ENCODE measurements at places on chromosomes 5 and 9. TPM values are rescaled to one million over a fixed set of nuclear protein-coding genes. Genes with fewer than 3 reads are reported as not detected.

GRCh38 chr5:1055896-1056610, 47.5 kb downstream of the NKD2 start:
- DNase-seq = no peak

SV2C gene
- total RNA-seq = not detected

GRCh38 chr5:55750063-55750462, 12.2 kb downstream of the DDX4 start:
- DNase-seq = no peak

TRAF1 gene
- total RNA-seq = 126 TPM

DNA sequence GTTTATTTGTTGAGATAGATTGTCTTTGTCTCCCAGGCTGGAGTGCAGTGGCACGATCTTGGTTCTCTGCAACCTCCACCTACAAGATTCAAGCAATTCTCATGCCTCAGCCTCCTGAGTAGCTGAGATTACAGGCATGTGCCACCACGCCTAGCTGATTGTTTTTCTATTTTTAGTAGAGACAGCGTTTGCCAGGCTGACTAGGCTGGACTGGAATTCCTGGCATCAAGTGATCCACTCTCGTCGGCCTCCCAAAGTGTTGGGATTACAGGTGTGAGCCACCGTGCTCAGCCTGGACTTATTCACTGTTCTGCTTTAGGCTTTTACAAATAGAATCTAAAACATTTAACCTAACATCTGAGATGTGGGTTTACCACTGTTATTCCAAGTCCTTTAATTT, 91.3 kb downstream of the COMMD10 start:
- DNase-seq = no peak

DNA sequence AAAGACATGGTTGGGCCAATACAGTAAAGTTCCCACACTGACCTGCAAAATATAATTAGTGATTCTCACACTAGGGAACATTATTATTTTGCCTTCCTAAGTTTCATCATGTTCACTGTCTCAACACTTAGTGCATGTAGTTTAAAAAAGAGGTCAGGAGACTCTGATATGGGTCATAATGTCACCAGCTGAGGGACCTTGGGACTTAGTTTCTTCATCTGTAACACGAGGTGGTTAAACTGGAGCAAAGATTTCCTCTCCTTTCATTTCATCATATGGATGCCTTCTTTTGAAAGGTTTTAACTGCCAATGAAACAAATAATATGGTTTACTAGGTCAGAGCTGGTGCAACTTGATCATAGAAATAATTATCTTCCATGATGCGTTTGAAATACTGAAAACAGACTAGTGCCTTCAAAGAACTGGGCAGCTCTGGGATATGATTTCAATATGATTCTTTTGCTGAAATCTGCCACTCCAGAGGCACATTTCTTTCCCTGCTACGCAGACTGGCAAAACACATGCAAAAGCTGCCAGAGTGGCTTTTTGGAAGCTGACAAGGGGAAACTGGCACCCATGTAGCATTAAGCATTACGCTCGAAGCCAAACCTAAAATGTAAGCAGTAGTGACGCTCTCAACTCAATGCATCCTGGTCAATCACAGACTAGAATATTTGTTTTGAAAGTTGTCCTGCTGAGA, 20.8 kb downstream of the RETREG1 start:
- no peak for DNase-seq

DNA sequence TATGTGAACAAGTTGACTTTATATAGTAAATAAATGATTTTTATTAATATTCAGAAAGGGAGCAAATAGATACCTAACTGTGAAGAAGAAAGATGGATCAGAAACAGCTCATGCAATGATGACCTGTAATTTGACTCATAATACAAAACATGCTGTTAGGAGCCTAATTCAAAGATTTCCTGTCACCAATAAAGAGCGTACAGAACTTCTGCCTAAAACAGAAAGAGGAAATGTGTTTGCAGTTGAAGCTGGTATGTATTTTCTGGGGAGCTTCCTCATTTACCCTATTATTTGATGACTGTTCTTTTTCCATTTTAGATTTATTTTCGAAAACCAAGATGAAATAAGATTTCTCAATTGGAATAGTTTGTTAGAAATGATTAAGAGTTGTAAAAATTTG, 11.4 kb downstream of the YTHDC2 start:
- no peak for DNase-seq

- DNase-seq = no peak
These were observed 16.8 kb upstream of the SGCD start for GRCh38 chr5:156310115-156310514.

GRCh38 chr5:24042688-24043087, 535.3 kb downstream of the PRDM9 start:
- DNase-seq = no peak

- no peak for DNase-seq
These were observed 36.2 kb upstream of the CKS2 start for GRCh38 chr9:89274838-89275237.

TMEFF1 gene
- total RNA-seq = 0.31 TPM

- no peak for DNase-seq
These were observed 49.5 kb downstream of the KLF4 start for GRCh38 chr9:107439991-107440456.

DNA sequence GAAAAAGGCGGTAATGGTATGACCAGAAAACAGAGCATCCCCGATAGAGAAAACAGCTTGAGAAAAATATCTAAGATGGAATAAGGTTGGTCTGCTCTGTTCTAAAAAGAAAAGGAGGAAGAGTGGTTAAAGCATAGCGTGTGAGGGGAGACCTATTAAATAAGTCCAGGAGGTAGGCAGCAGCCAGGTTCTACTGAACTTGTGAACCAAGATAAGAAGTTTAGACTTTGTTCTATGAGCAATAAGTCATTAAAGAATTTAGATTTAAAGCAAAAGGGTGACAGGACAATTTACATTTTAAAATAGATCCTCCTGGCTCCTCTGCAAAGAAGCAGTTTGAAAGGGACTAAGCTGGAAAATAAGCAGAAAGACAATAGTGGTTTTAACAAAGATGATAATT, 81.3 kb upstream of the COX7C start:
- no peak for DNase-seq

LCNL1 gene
- total RNA-seq = 0.74 TPM

DNA sequence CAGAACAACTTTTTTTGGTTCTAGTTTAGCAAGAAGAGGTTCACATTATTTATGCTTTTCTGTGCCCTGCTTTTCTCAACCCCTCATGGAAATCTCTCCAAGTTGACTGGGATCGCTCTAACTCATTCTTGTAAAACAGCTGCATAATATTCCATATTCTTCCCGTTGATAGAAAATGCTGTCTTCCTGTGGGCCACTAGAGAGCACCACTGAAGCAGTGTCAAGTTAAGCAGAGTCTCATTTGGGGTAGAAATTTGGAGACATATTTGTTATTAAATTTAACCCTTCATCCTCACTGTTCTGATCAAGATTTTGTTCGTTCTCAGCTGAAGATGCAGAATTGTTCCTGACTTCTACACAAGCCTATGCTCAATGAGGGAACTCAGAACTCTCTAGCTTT, 140.1 kb downstream of the CEMIP2 start:
- peak; percentile 6 for DNase-seq

DNA sequence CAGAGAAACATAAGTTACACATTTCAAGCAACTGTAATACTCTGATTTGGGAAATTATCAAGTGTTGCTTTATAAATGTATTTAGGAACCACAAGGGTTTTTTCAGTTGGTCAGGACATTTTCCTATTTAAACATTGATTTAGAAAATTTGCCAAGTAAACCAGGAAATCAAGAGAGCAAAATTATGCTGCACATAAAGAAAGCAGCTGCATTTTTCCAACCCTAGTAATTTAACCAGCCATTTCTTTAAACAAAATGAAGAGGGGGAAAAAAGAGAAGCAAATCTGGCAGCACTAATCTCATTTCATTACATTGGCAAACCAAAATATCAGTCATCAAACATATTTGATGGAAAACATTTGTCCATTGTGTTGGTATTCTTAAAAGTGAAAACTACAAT, 271.4 kb downstream of the TLE1 start:
- no peak for DNase-seq

- no peak for DNase-seq
These were observed 335.4 kb downstream of the MSX2 start for GRCh38 chr5:175059687-175060211.

IGIP gene
- 12.9 TPM for total RNA-seq

GRCh38 chr9:129319938-129320481, 141.9 kb upstream of the IER5L start:
- DNase-seq = no peak

GRCh38 chr9:78985084-78985738, 586.6 kb upstream of the TLE4 start:
- DNase-seq = no peak

DNA sequence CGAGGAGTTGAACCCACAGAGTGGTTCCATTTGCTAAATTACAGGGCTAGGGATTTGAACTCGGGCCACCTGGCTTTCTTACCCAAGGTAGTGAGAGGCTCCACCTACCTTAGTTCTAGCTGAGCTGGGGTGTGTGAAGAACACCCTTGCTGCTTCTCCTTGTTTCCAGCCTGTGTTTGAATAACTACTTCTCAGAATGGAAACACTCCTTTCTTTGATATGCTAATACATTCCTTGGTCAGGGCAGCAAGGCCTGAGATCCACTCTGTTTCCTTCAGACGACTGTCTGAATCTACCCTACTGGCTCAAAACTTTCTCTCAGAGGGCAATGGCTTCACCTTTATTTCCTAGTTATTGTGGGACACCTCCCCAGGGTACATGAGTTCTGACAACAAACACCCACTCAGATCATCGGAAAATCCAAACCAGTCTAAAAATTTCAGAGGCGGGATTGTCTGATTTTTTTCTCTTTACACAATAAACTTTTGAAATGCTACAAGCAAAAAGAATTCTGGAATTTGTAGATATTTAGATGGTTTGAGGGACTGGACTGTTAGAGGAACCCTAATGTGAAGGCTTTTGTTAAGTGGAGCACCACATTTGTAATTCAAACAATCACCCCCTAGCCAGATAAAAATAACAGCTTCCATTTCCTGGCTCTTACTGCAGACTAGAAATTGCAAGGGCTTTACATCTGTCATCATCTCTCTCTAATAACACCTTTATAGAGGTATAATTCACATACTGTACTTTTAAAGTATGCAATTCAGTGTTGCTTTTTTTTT, 4.0 kb upstream of the ATP6V1G1 start:
- DNase-seq = no peak

- no peak for DNase-seq
These were observed 8.1 kb downstream of the AK3 start for GRCh38 chr9:4732890-4733289.

NMUR2 gene
- total RNA-seq = not detected

DNA sequence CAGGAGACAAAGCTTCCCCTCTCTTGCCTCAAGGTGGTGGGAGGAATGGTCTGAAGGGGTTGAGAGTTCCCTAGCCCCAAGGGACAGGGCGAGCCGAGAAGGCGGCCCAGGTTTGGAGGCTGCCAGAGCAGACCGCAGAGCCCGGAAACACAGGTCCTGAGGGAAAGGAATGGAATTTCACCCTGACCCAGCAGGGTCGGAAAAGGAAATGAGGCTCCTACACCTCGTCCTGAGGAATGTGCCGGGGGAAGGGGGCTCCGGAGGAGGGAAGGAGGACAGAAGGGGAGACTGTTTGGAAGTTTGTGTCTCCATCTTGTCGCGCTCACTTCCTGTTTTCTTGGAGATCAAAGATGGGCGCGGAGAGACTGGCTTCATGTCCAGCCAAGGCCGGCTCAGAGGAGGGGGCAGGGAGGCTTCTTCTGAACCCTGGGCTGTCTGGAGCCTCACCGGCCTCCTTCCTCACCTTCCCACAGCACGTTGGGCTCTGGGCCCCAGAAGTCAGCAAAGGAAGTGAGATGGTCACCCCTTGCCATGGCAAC, 9.6 kb downstream of the ENG start:
- DNase-seq = no peak

HTR4 gene
- not detected for total RNA-seq

DNA sequence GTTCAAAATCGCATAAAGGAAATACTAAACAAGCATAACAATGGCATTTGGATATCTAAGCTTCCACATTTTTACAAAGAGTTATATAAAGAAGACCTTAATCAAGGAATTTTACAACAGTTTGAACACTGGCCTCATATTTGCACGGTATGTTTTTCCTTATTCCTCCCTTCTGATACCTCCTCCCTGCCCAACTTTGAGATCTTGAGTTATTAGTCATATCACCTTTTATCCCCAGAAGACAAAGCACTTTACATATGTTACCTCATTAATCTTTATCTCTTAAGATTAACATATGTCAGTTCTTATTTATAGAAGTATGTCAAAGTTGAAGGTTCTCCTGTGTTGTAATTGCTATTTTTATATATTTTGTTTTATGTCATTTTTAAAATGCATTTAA, 29.8 kb downstream of the TDRD7 start:
- no peak for DNase-seq

DNA sequence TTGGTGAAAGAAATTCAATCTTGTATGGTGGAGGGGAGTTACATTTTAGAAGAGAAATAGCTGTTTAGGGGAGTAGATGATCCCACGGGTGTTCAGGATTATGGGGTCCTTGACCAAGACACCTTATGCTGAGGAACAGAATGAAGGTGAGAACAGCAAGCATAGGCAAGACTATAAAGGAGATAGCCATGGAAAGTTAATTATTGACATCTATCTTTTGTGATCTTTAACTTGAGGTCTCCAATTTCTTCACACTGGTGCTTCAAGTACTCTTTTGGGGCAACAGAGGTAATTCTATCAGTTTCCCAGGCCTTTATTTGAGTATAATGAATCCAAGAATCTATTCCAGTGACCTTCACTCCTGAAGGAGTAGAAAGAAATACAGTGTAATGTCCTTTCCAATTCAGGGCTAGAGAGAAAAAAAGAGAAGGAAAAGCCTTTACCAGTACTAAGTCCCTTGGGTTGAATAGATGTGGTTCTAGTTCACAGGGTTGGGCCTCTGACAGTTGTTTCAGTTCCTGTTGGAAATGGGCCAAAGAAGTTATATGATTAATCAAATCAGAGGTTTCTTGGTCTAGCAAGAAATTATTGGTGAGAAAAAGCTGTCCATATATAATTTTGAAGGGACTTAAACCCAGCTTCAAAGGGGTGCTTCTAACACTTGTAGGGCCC, 2104.1 kb upstream of the ACO1 start:
- DNase-seq = no peak

GRCh38 chr9:121958530-121958929, 134.6 kb downstream of the TTLL11 start:
- no peak for DNase-seq

- no peak for DNase-seq
These were observed 142.6 kb downstream of the TARS1 start for GRCh38 chr5:33583332-33583731.

PAPPA gene
- total RNA-seq = not detected

GRCh38 chr9:135989722-135990467, 28.7 kb upstream of the UBAC1 start:
- DNase-seq = peak; percentile 40

DNA sequence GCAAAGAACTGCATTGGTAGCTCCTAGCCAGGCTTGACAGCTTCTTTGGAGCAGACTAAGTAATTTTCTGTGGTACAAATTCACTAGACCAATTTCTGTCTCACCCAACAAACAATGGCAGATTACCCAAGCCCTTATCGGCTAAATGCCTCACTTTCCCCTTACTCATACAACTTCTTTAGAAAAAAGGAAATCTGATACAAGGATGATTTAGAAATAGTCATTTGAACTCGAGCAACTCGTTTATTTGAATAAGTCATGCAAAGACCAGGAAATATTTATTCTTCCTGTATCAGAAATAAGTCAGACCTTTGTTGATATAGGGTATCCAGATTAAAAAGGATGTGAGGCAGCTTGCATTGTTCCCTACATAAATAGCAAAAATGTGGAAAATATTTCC, 170.4 kb upstream of the CDH6 start:
- DNase-seq = no peak

NIPSNAP3A gene
- total RNA-seq = 11.2 TPM

GRCh38 chr5:137498301-137498735, 808 bp downstream of the SPOCK1 start:
- DNase-seq = no peak

- DNase-seq = peak; percentile 9
These were observed 40.8 kb upstream of the SPATA31C2 start for GRCh38 chr9:88179062-88179521.
